Germinal center (tissue), 1 donor: ENCODE measurements at places on chromosomes 6 and 20.

GRCh38 chr6:70651326-70651905 is 16.3 kb upstream of the SMAP1 start:
- no peak for DNase-seq

DNA sequence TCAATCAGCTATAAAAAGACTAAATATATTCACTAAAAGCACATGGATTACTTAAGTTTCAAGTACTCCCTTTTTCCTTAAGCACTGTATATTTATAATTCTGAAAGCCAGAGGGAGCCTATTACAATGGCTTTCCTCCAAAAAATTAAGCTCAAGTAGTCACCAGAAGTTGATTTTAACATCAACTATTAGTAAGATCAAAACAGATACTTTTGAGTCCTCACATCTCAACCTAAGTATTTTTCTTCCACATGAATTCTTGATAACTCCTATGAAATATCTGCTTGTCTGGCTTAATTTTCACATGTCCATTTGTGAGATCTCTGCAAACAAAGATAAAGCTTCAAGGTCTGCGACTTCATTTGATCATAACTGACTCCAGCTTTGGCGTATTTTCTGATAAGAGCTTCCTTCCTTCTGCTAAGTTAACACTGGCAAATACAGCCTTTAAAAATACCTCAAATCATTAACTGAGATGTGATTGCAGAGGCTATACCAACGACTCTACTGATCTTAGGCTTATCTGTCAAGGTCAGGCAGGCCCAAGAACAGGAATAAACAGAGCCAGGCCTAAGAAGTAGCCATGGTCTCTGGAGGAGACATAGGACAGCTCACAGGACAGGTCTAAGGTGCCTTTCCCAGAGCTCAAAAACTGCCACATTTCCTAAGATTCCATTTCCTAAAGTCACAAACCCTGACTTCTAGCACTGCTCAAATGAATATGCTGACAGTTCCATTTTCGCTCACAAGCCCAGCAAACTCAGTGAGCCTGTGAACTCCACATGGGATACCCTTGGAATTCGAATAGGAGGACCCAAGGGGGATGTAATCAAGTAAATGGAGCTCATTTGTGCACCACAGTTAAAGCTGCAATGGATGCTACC is 10.0 kb downstream of the SNX5 start:
- no peak for DNase-seq

- DNase-seq = no peak
These were observed 61.4 kb upstream of the IL20RA start for GRCh38 chr6:137106183-137106582.

DNA sequence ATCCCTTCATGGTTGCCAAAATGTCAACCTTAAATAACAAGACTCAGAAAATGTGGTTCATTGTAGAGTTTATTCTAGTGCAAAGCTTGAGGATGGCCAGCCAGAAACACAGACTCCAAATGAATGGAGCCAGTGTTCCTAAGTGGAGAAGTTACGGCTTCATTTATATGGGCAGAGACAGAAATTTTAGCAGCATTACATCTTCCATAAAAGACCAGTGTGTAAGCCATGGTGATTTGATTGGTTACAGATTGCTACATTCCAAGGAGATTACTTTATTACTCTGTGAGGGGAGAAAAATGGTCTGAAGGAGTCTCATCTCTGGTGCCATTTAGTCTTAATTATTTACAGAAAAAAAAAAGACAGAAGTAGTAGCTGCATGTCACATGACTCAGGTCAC is 97.8 kb downstream of the OTOR start:
- no peak for DNase-seq

DNA sequence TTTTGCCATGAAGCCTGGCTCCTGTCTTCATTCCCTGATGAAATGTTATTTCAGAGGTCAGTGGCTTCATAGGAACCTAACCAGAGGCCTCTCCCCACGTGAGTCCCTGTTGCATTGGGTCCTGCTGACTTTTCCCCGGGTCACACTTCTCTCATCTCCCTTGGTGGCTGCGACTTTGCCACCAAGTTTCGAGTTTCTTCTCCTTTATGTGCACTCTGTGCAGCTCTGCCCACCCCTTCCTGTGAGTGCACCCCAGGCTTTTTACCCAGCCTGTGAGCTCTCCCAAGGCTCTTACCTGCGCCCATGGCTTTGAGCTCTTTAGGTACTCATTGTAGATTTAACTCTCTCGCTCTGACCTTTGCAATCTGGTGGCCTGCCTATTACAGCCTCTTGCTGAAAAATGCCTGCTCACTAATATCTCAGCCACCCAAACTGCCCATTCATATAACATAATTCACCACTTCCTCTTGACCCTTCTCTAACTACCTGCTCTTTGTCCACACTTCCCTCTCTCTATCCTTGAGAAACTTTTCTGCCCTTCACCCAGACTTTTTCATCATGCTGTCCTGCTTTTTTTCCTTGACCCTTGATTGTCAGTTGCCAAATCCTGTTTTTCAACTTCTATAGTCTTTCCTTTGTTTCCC is 105.9 kb downstream of the SASH1 start:
- DNase-seq = no peak

DNA sequence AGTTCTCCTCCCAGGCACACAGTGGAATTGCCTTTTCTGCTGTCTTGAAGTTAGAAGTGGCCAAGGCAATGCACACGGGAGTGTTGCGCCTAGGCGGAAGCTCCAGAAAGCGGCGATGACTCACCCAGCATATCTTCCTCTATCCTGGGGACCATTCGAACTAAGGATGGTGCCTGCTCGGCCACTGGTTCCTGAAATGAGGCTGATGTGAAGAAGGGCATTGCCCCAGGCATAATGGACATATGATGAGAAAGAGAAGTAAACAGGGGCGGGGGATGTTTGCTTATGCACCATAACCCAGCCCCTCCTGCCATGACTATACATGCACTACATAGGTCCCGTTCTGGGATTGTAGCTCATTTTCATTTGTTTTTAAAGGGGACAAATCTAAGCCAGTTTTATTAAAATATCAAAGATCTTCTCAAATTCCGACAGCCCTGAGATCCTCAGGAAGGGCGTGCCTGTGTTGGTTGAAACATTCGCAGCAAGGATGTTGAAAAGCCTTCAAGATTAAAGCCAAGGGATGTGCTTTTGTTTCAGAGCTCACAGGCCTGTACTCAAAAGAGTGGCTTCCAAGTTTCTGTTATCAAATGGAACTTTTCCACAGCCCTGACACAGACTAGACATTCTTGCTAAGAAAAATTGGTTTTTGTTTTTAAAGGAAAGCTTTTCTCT is 218.5 kb downstream of the LY86 start:
- no peak for DNase-seq

- no peak for DNase-seq
These were observed 66.7 kb upstream of the SAMD5 start for GRCh38 chr6:147441751-147442150.

DNA sequence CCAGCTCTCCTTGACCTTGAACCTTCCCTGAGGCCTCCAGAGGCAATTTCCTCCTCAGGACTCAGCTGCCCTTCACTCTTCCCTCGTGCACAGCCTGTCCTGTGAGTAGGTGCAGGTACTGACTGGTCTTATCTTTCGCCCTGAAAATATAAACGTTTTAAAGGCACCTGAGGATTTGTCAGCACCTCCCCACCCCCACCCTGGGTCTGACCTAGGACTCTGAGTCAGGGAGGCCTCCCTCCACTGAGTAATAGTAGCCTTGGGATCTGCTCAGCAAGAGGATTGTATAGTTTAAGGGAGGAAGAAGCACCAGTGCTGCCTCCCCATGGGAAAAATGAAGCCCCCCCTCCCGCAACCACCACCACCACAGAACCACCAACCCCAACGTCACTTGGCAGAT is 54.6 kb downstream of the PPARD start:
- DNase-seq = no peak

DNA sequence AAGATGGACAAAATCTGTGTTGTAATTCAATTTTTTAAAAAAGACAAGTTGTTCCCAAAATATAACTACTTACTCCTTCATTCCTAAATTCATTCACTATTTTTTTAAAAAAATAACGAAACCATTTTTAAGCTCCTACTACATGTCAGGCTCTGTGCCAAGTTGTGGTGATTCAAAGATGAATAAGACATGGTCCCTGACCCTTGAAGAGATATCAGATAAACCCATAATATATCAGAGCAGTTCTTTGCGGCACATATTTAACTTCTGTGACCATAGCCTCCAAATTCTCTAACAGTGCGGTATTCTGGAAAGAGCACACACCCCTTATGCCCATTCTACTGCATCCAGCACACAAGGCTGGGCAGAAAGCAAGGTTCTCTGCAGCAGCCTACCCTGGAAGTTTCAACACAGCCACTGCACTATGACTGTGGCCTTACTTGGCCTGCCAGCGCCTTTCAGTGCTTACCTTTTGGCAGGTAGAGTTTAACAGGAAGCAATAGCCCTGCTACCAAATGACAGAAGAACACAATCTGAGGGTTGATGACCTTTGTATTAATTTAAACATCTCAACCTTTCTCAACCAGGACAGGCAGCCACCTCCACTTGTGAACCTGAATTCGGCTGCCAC is 406.5 kb downstream of the BTBD9 start:
- peak; percentile 36 for DNase-seq

DNA sequence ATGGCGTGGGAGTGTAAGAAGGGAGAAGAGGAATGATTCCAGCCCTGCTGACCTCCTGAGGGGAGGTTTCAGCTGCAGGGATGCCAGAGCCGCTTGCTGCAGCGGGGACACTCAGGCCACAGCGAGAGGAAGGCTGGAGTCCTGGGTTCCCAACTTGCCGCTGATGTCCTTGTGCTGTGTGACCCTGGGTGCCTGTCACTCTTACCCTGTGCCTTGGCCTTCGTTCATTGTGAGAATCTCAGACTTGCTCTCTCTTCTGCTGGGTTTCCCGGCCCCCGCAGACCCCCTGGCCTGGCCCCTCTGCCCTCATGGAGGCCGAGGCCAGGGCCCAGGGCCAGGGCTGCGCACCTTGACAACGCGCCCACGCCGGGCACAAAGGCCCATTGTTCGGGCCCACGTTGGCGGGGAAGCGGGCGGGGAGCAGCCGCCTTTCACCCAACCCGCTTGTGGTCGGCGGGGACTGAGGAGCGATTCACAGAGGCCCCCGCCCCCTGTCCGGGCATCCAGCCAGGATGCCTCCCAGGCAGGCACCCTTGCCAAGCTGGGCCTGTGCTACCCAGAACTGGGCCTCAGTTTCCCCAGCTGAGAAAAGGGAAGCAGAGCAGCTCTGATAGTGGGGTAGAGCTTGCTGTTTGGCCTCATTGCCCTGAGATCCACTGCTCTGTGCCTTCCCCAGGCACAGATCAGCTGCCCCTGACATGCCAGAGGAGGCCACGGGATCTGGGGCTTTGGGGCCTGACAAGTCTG is 52.4 kb downstream of the CEBPB start:
- DNase-seq = no peak

- no peak for DNase-seq
These were observed 24.7 kb downstream of the RALGAPB start for GRCh38 chr20:38497246-38497935.

DNA sequence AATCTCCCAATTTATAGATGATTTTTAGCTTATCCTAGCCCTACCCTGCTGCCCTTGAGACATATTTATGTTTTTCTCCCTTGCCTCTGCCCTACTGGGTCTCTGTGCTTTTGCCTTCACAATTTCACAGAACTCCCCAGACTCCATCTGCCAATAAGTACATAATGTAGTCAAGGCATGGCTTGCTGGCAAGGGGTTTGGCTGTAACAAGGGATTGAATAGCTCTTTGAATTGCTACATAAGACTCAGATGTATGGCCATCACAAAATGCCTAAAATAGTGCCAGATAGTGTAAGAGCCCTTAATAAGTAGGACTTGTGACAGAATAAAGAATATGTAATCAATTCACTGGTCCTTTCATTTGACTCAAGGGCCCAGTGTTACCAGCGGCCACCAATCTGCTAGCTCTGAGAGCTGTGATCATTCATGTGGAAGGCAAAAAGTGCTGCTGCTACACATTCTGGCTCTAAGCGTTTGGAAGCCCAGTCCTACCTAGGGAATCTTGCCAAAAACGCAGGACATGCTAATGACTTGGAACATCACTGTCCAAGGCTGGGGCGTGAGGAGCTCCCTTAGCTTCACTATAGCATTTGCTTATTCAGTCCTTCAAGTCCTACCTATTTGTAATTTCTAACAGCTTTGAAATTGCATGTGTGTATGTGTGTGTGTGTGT is 20.5 kb downstream of the CLVS2 start:
- no peak for DNase-seq

- DNase-seq = peak; percentile 94
These were observed 9.1 kb downstream of the BAK1 start for GRCh38 chr6:33570806-33571636.

DNA sequence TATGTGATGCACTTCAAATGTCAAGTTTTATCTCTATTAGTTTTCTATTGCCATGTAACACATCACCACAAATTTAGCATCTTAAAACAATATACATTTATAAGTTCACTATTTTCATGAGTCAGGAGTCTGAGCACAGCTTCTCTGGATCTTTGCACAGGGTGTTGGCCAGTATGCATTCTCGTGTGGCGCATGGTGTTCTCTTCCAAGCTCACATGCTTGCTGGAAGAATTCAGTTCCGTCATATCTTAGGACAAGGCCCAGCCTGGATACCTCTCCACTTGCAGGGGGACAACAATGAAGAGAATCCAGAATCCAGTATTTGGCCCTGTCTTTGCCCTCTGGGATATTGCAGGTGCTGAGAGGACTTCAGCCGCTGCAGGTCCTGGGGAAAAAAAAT is 51.0 kb upstream of the ECI2 start:
- DNase-seq = no peak

GRCh38 chr6:143139239-143139784 is 78.6 kb downstream of the AIG1 start:
- DNase-seq = no peak

GRCh38 chr6:42217519-42218367 is at the start of gene MRPS10:
Gene MRPS10 (minus strand): TSS chr6:42217861. CDS start chr6:42217849, 12 bp downstream.
- peak; percentile 93 for DNase-seq

GRCh38 chr6:138953451-138953850 is 34.6 kb downstream of the REPS1 start:
- DNase-seq = no peak

DNA sequence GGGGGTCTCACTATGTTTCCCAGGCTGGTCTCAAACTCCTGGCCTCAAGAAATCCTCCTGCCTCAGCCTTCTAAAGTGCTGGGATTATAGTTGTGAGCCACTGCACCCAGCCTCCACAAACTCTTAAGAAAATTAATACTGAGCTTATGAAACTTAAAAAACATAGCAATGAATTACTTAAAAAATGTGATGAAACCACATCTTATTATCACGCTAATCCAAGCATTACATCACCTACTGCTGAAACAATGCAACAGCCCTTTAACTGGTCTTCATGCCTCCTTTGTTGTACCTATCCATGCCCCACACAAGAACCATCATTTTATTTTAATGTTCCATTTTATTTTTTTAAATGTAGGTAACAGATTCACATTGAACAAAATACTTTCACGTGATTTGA is 24.9 kb downstream of the SESN1 start:
- no peak for DNase-seq

GRCh38 chr6:19691465-19692167 is 145.6 kb upstream of the ID4 start:
- no peak for DNase-seq

- DNase-seq = no peak
These were observed 75.9 kb downstream of the RIPOR3 start for GRCh38 chr20:50615407-50615806.
